ENCODE measurements at places on chromosomes 13 and 19.

DNA sequence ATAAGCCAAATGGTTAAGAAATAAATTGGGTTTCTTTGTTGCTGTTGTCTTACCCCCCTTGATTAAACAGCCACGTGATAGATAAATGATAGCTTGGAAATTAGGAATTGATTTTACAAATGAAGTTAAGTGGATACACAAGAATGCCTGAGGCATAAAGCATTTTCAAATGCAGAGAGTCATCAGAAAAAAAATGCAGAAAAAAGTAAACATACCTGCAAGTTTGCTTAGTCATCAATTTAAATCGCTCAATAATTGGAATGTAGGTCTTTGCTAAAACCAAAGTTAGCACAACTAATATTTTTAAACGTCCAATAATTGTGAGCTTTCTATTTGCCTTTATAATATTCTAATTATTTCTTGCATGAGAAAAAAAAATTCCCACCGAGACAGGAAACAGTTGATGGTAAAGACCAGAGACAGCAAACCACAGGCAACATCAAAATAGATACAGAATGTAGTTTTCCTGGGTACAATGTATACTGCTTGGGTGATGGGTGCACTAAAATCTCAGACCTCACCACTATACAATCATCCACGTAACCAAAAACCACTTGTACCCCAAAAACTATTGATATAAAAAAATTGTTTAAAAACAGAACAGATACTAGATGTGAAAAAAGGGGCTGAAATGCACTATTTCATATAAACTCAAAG lies 924.0 kb downstream of the PCDH9 start:
- DNase-seq, result no peak

GRCh38 chr13:109787135-109787954 lies 962 bp upstream of the IRS2 start:
- DNase-seq, result peak; percentile 44

DNA sequence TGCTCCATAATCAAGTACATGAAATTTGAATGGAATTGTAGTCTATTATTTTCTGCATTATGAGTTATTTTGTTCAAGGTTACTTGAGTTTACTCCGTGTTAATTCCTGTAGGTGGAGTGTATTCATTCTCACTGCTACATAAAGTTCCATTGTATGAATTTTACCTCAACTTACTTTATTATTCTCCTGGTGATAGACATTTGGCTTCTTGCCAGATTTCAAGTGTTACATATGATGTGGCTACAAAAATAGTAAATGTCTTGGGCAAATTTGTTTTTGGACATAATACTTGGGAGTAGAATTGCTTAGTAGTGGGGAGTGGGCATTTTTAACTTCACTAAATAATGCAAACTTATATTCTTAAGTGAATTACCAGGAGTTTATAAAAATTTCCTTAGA lies 328.9 kb downstream of the SHISA2 start:
- no peak for DNase-seq

GRCh38 chr19:2618611-2619010 lies 83.9 kb downstream of the GNG7 start:
- peak; percentile 62 for DNase-seq

DNA sequence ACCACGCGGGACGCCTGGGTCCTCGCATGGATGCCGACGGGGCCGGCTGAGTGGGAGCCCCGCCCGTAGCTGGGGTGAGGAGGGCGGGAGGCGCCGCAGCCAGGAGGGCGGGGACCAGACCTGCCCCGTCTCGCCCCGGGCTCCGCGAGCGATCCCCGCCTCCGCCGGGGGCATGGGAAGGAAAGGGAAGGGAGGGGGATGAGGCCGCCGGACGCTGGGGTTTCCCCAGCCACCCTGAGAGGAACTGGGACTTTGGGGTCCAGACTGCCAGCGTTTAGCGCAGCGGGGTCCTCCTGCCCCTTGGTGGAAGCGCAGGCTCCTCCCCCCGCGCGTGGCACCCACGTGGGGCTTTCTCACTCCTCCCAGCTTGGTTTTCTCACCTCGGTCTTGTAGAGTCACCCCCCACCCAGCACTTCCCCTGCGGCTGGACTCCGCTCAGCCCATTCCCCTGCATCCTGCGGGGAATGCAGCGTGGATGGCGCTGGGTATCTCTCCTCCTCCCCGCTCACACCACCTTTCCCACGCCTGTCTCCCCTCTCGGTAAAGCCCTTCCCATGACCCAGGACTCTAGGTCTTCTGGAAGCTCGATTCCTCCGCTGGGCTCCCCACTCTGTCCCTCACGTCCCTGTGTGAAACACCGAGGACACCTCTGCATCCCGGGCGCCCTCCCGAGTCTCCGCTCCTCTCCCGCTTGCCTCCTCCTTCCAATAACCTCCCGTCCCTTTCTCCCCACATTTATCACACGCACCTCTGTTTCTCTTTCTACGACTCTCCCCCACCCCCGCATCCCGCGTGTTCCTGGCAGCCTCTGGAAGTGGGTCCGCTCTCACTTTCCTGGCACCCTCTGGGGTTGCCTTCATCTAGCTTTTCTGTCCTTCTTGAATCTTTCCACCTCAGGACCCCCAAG lies 2.1 kb downstream of the TGFB1 start:
- peak; percentile 59 for DNase-seq

GRCh38 chr13:31765138-31765785 lies 25.9 kb downstream of the RXFP2 start:
- peak; percentile 70 for DNase-seq

- DNase-seq, result no peak
Measured at GRCh38 chr13:20390526-20391175, 135.0 kb downstream of the CRYL1 start.

GRCh38 chr13:60112771-60113170 lies 51.0 kb downstream of the DIAPH3 start:
- DNase-seq, result peak; percentile 62

GRCh38 chr13:23500849-23501248 lies 67.3 kb upstream of the SACS start:
- DNase-seq, result peak; percentile 97

DNA sequence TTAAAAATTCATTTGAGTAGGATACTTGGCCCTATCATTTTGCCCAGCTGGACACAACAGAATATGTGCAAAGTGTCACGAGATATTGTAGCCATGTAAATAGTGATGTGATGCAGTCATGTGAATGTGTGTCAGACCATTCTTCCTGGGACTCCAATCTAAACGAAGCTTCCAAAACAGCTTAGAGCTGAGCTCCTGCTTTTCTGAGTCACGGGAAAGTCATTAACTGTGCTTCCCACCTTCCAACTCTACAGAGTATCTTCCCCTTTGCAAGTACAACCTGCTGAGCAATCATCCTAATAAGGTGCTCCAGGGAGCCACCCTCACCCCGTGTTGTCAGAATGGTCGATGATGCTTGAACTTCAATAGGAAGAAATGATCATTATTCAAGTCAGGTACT lies 294.7 kb downstream of the MYO16 start:
- DNase-seq, result peak; percentile 62

DNA sequence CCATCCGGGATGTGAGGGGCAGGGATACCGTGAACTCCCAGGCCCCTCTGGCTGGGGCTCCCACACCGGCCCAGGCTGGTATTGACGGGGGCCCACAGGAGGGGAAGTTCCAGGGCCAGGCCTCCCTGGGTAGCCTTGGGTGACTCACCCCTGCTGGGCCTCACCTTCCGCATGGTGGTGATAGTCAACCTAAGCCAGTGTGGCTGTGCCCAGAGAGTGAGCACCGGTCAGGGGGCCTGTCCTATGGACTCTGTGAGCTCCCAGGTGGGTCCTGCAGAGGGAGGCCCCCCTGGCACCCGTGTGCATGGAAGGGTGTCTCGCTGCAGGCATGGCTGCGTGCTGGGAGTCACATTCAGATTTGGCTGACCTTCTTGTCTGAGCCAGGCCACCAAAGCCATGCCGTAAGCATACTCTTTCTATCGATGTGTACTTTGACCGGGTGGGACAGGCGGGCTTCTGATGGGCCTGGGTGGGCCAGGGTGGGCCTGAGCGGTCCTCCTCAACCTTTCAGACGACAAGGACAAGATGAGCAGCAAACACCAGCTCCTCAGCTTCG lies 27.6 kb downstream of the DHX34 start:
- DNase-seq, result peak; percentile 25

- DNase-seq, result no peak
Measured at GRCh38 chr19:41744850-41745249, 10.5 kb upstream of the CEACAM6 start.

DNA sequence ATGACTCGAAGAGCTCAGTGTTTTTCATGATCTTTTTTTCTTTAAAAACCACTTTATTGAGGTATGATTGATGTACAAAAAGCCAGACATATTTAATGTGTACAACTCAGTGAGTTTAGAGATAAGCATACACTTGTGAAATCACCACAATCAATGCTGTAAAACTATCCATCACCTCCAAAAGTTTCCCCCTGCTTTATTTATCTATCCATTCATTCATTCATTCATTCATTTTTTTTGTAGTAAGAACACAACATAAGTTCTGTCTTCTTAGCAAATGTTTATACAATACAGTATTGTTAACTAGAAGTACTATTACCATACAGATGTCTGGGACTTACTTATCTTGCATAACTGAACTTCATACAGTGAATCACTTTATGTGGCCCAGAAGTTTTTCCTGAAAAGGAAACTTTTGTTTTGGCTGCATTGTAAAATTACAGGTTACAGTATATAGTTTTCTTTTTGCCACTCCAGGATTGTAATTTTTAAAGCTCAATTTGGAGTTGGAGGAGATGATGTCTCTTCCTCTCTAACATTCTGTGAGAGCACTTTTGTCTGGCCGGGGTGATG lies 6.7 kb downstream of the RAP2A start:
- peak; percentile 68 for DNase-seq

DNA sequence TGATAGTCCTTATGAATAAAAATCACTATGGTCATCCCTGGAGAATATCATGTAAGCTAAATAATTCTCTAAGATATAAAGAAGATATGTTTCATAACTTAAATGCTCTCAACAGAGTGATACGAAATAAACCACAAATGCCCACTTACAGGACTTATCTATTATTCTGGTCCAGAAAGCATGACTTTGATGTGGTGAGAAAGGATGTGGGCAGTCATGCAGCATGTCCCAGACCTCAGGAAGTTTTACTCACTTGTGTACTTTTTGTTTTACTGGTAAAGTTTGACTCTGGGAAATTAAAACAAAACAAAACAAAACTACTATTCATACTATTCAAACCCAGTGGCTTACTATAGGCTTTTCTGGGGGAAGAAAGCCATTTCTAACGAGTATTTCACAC lies 483.2 kb upstream of the SLITRK6 start:
- DNase-seq, result peak; percentile 41

- DNase-seq, result no peak
Measured at GRCh38 chr19:15683411-15683810, 10.5 kb downstream of the CYP4F12 start.

- no peak for DNase-seq
Measured at GRCh38 chr19:12996406-12997094, 1.3 kb downstream of the NFIX start.

- no peak for DNase-seq
Measured at GRCh38 chr19:40923934-40924391, 41.9 kb upstream of the CYP2A7 start.

GRCh38 chr13:113589961-113590339 lies 5.4 kb downstream of the TFDP1 start:
- DNase-seq, result no peak

- peak; percentile 23 for DNase-seq
Measured at GRCh38 chr13:33379608-33380007, 94.1 kb upstream of the STARD13 start.

DNA sequence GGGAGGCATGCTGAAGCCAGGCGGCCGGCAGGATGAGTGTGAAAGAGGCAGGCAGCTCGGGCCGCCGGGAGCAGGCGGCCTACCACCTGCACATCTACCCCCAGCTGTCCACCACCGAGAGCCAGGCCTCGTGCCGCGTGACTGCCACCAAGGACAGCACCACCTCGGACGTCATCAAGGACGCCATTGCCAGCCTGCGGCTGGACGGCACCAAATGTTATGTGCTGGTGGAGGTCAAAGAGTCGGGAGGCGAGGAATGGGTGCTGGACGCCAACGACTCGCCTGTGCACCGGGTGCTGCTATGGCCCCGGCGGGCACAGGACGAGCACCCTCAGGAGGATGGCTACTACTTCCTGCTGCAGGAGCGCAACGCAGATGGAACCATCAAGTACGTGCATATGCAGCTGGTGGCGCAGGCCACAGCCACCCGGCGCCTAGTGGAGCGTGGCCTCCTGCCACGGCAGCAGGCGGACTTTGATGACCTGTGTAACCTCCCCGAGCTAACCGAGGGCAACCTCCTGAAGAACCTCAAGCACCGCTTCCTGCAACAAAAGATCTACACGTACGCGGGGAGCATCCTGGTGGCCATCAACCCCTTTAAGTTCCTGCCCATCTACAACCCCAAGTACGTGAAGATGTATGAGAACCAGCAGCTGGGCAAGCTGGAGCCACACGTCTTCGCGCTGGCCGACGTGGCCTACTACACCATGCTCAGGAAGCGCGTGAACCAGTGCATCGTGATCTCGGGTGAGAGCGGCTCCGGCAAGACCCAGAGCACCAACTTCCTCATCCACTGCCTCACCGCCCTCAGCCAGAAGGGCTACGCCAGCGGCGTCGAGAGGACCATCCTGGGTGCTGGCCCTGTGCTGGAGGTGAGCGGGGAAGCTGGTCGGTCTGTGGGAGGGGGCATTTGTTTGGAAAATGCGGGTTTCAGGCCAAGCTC lies 26.4 kb downstream of the MYO9B start:
- no peak for DNase-seq

GRCh38 chr19:45766869-45767346 lies 2.1 kb downstream of the SIX5 start:
- DNase-seq, result no peak

DNA sequence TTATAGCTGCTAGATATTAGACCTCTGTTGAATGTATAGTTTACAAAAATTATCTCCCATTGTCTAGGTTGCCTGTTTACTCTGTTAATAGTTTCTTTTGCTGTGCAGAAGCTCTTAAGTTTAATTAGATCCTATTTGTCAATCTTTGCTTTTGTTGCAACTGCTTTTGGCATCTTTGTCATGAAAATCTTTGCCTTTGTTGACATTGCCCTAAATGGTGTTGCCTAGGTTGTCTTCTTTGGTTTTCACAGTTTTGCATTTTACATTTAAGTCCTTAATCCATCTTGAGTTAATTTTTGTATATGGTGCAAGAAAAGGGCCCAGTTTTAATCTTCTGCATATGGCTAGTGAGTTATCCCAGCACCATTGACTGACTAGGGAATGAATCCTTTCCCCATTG lies 331.1 kb downstream of the ITGBL1 start:
- no peak for DNase-seq

GRCh38 chr19:40672038-40672437 lies 18.4 kb downstream of the NUMBL start:
- no peak for DNase-seq

DNA sequence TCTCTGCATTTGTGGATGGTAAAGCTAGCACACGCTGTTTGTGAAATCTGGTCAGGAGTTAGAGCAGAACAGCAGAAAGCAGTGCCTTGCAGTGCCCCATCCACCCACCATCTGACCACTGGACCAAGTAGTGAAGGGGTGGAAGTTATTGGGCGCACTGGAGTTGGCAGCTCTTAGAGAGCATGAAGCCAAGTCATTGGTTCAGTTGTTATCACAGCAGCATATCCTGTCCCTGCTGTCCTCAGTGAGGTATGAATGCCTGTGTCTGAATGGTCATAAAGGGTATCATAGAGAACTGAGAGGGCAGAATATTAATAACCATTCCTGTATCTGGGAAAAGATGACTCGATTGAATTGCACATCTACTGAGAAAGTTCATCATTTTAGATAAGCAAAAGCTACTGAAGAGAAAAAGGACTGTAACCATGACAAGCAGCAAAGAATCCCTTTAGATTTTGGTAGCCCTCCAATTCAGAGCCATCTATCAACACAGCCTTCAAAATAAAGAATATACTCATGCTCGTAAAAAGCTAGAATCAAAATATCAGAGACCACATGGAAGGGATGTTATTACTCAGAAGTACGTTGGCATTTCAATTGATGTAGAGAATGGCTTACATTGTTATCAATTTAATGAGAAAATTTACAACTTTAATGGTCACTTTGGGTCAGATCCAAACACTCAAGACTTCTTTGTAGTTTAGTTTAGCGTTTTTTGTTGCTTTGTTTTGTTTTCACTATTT lies 919.0 kb downstream of the EFNB2 start:
- no peak for DNase-seq

Measured in amniotic epithelial cell (primary cell).